WERI-Rb-1 (cell line): ENCODE measurements at places on chromosomes 7 and 10.

DNA sequence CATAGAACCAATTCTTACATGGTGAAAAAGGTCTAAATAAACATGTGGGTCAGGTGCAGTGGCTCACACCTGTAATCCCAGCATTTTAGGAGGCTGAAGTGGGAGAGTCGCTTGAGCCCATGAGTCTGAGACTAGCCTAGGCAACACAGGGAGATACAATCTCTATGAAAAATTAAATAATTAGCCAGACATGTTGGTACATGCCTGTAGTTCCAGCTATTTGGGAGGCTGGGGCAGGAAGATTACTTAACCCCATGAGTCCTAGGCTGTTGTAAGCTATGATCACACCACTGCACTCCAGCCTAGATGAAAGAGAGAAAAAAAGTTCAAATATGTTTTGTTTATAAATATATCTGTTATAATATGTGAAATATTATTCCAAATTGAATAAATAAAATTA, 643.6 kb downstream of the IPMK start:
- no peak for DNase-seq

DNA sequence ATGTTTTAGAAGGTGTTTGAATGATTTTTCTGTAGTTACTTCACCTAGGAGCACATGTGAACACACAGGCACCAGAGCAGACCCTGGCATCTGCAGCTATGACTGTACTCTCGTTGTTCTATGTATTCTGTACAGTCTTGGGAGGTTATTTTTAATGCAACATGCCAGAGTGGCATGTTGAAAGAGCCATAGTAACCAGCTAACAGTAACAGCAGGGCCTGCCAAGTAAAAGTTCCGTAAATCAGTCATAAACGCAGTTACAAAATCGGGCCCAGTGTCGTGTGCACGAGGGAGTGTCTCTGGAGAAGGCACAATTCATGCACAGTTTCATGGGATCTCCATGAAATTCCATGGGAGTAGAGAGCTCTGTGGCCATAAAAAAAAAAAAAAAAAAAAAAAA, 108.3 kb upstream of the CDK6 start:
- no peak for DNase-seq

DNA sequence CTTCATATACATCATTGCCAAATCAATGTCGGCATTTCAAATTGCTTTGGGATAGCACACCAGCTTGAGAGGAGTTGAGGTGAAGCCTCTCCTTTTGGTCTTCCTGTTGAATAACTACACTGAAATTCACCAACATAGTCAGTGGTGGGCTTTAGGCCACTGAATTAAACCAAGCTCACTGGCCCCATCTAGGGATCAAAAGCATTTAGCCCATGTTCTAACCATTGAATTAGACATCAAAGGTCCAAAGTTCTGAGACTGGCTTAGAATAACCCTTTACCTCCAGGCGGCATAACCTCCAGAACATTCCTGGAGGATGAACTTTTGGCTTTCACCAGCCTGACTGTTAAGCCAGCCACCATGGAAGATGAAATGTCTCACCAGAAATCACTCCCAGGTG, 54.6 kb downstream of the BPGM start:
- DNase-seq = no peak

GRCh38 chr7:40810274-40810673, 675.5 kb downstream of the SUGCT start:
- no peak for DNase-seq

DNA sequence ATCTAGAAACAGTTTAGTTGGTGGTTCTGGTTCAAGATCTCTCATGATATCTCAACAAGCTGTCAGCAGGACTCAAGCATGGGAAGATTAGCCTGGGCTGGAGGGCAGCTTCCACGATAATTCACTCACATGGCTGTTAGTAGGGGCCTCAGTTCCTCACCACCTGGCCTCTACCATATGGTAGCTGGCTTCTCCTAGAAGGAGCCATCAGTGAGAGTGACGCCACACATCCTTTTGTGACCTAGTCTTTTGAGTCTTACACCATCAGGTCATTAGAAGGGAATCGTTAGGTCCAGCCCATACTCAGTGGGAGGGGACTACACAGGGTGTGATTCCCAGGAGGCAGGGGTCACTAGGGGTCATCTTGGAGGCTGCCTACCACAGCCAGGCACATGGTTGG, 239.3 kb upstream of the PLPP4 start:
- peak; percentile 81 for DNase-seq

- no peak for DNase-seq
These were observed 101.2 kb upstream of the EFCAB10 start for GRCh38 chr7:105682341-105683060.
